Heart right ventricle (tissue), 16 donors: ENCODE measurements at places on chromosomes 1 and 21.

DNA sequence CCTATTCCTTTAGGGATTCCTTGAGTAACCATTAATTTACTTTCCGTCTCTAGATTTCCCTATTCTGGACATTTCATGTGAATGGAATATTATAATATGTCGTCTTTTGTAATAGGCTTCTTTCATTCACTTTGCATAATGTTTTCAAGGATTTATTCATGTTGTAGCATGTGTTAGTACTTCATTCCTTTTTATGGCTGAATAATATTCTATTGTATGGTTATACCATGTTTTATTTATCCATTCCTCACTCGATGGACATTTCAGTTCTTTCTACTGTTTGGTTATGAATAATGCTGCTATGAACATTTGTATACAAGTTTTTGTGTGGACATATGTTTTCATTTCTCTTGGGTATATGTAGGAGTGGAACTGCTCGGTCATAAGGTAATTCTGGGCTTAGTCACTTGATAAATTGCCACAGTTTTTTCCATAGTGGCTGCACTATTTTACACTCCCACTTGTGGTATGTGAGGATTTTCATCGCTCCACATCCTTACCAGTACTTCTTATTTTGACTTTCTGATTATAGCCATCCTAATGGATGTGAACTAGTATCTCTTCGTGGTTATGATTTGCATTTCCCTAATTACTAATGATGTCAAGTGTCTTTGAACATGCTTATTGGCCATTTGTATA, 17.7 kb downstream of the PPP2R5A start:
- DNase-seq, result no peak
- H3K27me3 ChIP-seq, result no peaks in the 10 kb centered on the region
- H3K27ac ChIP-seq, result no peak overlapping the region
- peaks cover 13% of the 10 kb centered on the region for H3K36me3 ChIP-seq
- no peak overlapping the region for H3K4me3 ChIP-seq

DNA sequence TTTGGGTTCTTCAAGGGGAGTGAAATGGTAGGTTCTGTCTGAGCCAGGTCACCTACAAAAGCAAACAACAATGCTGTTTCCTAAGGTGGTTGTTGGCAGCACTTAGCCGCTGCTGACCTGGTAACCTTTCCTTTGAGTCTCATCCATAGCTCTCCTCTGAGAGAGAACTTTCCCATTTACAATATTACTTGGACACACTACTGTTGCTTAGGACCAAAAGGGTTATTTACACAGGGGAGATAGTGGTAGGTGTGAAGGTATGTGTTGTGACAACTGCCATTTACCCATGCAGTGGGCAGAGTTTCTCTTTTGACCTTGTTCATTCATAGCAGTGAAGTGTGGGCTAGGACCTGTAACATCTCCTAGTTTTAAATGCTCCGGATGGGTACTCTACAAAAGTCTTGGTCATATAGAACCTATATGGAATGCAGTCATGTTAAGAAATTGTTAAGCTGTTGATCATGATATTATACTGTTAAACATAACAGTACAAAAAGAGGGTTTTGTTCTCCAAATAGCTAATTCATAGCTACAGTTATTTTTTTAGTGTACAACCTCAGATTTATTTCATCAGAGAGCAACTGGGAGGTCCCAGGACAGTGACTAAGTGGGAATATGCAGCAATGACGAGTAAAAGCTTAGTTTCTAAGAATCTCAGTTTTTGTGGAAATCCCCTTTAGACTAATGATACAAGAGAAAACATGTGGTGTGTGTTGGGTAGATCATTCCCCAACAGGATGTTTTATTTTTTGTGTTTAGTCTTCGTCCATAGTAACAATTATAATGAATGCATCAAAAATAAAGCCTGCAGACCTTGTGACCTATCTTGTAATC, 219.7 kb downstream of the NFIA start:
- peak overlapping the region; percentile 42 for H3K27ac ChIP-seq
- H3K36me3 ChIP-seq, result no peaks in the 10 kb centered on the region
- no peak for DNase-seq
- H3K4me3 ChIP-seq, result no peak overlapping the region
- H3K27me3 ChIP-seq, result no peaks in the 10 kb centered on the region

- H3K27me3 ChIP-seq, result no peaks in the 10 kb centered on the region
- H3K4me3 ChIP-seq, result no peak overlapping the region
- no peaks in the 10 kb centered on the region for H3K4me1 ChIP-seq
- no peak overlapping the region for H3K27ac ChIP-seq
These were observed 51.7 kb downstream of the WNT9A start for GRCh38 chr1:227895828-227896685.

DNA sequence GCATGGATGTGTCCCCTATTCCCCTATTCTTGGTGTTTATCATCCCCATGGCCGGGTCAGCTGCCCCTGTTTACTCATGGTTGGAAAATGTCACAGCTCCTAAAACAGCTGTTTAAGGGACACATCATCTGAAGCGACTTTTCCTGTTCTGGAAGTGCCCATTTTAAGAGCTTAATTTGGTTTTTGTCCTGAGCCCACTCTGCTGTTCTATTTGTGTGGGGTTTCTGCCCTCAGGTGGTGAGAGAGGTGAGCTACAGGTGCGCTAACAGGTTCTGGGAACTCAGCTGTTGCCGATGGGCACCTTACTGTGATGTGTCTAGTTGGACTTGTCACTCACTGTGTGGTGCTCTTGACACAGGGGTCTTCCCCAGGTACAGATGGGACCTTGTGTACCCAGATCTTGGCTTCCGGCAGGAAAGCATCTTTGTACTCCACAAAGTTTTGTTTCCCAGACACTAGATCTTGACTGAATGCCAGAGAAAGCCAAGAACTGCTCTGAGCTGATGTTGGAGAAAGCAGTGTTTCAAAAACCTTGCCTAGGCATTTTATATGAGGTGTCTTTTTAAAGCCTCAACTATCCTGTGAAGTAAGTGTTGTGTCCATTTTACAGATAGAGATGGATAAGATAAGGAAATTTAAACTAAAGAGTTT, 59.0 kb upstream of the CD1D start:
- H3K4me1 ChIP-seq, result no peaks in the 10 kb centered on the region
- peaks cover 16% of the 10 kb centered on the region for H3K27me3 ChIP-seq
- no peak overlapping the region for H3K4me3 ChIP-seq
- H3K36me3 ChIP-seq, result no peaks in the 10 kb centered on the region
- DNase-seq, result no peak

GRCh38 chr1:211259638-211260126, 516 bp downstream of the RCOR3 start:
- DNase-seq, result peak; percentile 61
- no peaks in the 10 kb centered on the region for H3K36me3 ChIP-seq
- H3K4me3 ChIP-seq, result peak overlapping the region; percentile 93
- no peaks in the 10 kb centered on the region for H3K27me3 ChIP-seq

DNA sequence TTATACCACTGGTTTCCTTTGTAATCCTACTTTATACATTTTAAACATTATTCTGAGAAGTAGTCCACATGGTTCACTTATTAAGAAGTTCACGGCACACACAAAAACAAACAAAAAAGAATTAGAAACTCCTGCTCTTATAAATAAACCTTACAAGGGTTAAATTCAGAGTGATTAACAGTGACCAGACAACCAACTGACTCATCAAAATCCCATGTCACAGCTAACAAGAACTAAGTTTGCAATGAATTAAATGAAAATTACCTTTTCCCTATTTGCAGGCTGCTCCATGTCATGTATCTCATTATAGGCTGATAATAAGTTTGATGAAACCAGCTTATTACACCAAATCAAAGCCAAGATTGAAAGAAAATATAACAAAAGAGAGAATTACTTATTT, 77.5 kb downstream of the PUM1 start:
- no peak overlapping the region for H3K27ac ChIP-seq
- no peaks in the 10 kb centered on the region for H3K36me3 ChIP-seq
- no peak overlapping the region for H3K4me3 ChIP-seq
- no peak for DNase-seq

GRCh38 chr1:234573711-234574299, 36.2 kb downstream of the IRF2BP2 start:
- DNase-seq, result no peak
- no peaks in the 10 kb centered on the region for H3K27me3 ChIP-seq
- no peaks in the 10 kb centered on the region for H3K4me1 ChIP-seq
- no peaks in the 10 kb centered on the region for H3K36me3 ChIP-seq

DNA sequence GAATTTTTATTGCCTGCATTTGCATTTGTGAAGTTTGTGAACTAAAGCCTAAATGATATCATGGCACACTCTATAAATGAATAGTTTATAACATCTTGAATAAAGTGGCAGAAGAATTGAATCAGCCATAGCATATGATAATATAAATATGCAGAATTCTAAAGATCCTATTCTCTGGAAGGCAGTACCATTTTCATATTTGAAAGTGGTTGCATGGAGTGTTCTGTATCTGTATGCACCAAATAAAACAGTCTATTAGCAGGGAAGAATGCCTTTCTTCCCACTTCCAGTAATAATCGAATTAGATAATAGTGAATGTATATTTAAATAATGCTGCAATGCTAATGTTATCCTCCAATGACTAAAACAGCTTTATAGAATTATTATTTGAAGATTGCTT, 57.9 kb upstream of the TRIM67 start:
- no peaks in the 10 kb centered on the region for H3K36me3 ChIP-seq
- H3K4me3 ChIP-seq, result no peak overlapping the region
- H3K27ac ChIP-seq, result no peak overlapping the region
- H3K27me3 ChIP-seq, result no peaks in the 10 kb centered on the region
- DNase-seq, result no peak
- H3K4me1 ChIP-seq, result peaks cover 13% of the 10 kb centered on the region

- no peaks in the 10 kb centered on the region for H3K27me3 ChIP-seq
- DNase-seq, result no peak
- no peaks in the 10 kb centered on the region for H3K4me1 ChIP-seq
- no peak overlapping the region for H3K4me3 ChIP-seq
- H3K27ac ChIP-seq, result no peak overlapping the region
These were observed 21.0 kb upstream of the LORICRIN start for GRCh38 chr1:153238527-153238926.

GRCh38 chr1:69055194-69055593, 512.5 kb upstream of the LRRC7 start:
- no peak for DNase-seq
- no peaks in the 10 kb centered on the region for H3K27me3 ChIP-seq
- H3K36me3 ChIP-seq, result no peaks in the 10 kb centered on the region
- no peak overlapping the region for H3K27ac ChIP-seq
- H3K4me1 ChIP-seq, result no peaks in the 10 kb centered on the region

GRCh38 chr1:59674595-59674994, 140.2 kb upstream of the HOOK1 start:
- no peaks in the 10 kb centered on the region for H3K36me3 ChIP-seq
- peak overlapping the region; percentile 20 for H3K27ac ChIP-seq
- no peak overlapping the region for H3K4me3 ChIP-seq

GRCh38 chr1:55402142-55402541, 187.0 kb upstream of the USP24 start:
- no peak overlapping the region for H3K4me3 ChIP-seq
- H3K27me3 ChIP-seq, result peaks cover 12% of the 10 kb centered on the region
- no peaks in the 10 kb centered on the region for H3K4me1 ChIP-seq
- no peak overlapping the region for H3K27ac ChIP-seq
- no peaks in the 10 kb centered on the region for H3K36me3 ChIP-seq

GRCh38 chr1:159957824-159958268, 3.8 kb upstream of the SLAMF9 start:
- no peak for DNase-seq
- no peak overlapping the region for H3K27ac ChIP-seq

- no peak overlapping the region for H3K4me3 ChIP-seq
- no peaks in the 10 kb centered on the region for H3K27me3 ChIP-seq
- H3K27ac ChIP-seq, result no peak overlapping the region
- H3K36me3 ChIP-seq, result no peaks in the 10 kb centered on the region
- no peak for DNase-seq
These were observed 17.7 kb downstream of the DHCR24 start for GRCh38 chr1:54869173-54869851.

GRCh38 chr1:176815621-176816020, 348.9 kb downstream of the ASTN1 start:
- H3K4me3 ChIP-seq, result no peak overlapping the region
- no peaks in the 10 kb centered on the region for H3K36me3 ChIP-seq
- no peaks in the 10 kb centered on the region for H3K27me3 ChIP-seq
- no peak overlapping the region for H3K27ac ChIP-seq
- no peaks in the 10 kb centered on the region for H3K4me1 ChIP-seq

- DNase-seq, result no peak
- H3K36me3 ChIP-seq, result peaks cover 9% of the 10 kb centered on the region
- no peak overlapping the region for H3K4me3 ChIP-seq
- no peak overlapping the region for H3K27ac ChIP-seq
- H3K27me3 ChIP-seq, result no peaks in the 10 kb centered on the region
These were observed 22.9 kb downstream of the ATP2B4 start for GRCh38 chr1:203649551-203649998.

DNA sequence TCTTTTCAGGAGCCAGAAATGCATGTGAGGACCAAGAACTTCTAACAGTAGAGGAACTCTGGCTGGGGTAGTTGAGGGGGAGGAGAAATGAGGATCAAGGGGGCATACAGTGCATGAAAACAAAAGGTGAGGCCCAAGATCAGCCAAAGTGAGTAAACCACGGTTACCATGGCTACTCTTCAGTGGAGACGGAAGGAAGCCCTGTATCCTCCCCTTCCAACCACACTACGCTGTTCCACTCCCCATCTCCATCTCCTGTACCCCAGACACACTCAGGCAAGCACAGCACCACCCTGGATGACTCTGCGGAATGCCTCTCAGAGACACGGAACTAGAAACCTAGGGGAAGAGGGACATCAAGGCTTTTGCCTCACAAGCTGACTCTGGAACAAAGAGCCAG, 157.6 kb upstream of the CAMK1G start:
- H3K27me3 ChIP-seq, result peaks cover 11% of the 10 kb centered on the region
- DNase-seq, result no peak
- no peak overlapping the region for H3K27ac ChIP-seq
- no peaks in the 10 kb centered on the region for H3K36me3 ChIP-seq
- H3K4me3 ChIP-seq, result no peak overlapping the region

GRCh38 chr1:32885676-32886003, 651 bp upstream of the HPCA start:
- peaks cover 11% of the 10 kb centered on the region for H3K27me3 ChIP-seq
- H3K27ac ChIP-seq, result no peak overlapping the region
- peaks cover 28% of the 10 kb centered on the region for H3K4me1 ChIP-seq
- no peak for DNase-seq

DNA sequence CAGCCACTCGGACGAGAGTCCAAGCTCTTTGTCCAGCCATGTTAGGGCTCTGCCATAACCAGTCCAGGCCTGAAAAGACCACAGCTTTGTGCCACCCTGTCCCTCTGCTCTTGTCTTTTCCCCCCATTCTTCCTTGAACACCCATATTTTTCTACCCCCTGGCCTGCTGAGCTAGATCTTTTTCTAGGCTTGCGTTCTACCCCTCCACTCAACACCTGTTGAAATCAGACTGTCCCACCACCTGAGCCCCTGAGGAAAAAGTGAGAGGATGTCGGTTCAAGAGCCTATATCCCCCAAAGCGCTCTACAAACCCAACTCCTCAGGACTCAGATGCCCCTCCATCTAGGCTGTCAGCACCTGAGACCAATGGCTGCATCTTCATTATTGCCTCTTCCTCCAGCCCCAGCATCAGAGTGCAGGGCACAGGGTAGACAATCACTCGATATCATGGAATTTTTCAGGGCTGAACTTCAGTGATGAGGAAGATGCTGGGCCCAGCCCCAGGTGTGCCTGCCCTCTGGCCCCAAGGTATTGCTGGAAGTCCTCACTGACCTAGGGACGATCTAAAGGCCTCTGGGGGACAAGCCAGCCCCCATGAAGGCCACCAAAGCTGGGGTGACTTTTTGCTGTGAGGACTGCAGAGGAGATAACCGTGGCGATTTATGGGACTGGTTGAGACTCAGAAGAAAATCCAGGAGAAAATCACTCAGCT, 75.3 kb downstream of the CD247 start:
- peaks cover 11% of the 10 kb centered on the region for H3K27me3 ChIP-seq
- no peak overlapping the region for H3K4me3 ChIP-seq
- H3K27ac ChIP-seq, result no peak overlapping the region
- peaks cover 11% of the 10 kb centered on the region for H3K4me1 ChIP-seq
- no peak for DNase-seq
